ENCODE measurements at places on chromosomes 4 and X. TPM values are rescaled to one million over a fixed set of nuclear protein-coding genes. Genes with fewer than 3 reads are reported as not detected.
A peak's percentile ranks its signal among the peaks of the same experiment; 100 is the strongest.

Gene UGT8
- 2.8 TPM for total RNA-seq

DNA sequence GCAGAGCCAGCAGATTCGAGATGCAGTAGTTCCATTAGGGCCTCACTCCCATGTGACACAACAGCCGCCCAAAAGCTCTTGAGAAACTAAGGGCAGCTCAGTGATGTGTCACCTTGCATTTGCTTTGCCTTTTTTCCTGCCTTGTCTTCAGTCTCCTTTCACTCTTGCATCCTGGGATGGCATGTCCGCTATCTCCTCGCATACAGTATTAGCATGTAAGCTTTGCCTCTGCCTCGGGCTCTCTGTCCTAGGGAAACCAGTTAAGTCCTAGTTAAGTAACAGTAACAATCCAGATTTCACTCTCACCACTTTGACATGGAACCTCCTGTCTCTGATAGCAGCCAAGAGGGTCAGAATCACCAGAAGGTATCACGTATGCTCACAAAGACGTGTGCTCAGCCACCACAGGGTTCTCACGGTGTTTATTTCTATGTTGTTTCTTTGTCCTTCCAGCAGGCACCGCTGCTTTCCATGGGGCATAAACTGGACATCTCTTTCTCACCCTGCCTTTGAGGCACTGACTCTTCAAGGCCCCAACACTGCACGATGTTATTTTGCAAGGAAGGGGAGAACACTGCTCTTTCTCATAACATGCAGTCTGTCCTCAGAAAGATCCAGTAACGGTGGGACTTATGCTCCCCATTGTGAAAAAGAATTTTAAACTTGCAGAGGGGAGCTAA is 26.7 kb upstream of the SORBS2 start:
- DNase-seq: no peak
- no peaks in the 10 kb centered on the region for H3K36me3 ChIP-seq
- peak overlapping the region; percentile 39 for H3K27ac ChIP-seq
- no peak overlapping the region for H3K4me3 ChIP-seq

- H3K4me1 ChIP-seq: no peaks in the 10 kb centered on the region
- H3K4me3 ChIP-seq: no peak overlapping the region
- no peaks in the 10 kb centered on the region for H3K36me3 ChIP-seq
- no peak for DNase-seq
- H3K27me3 ChIP-seq: no peaks in the 10 kb centered on the region
- H3K27ac ChIP-seq: no peak overlapping the region
Observed at GRCh38 chrX:12370497-12370986, 232.3 kb downstream of the FRMPD4 start.

- H3K27me3 ChIP-seq: no peaks in the 10 kb centered on the region
- DNase-seq: no peak
- no peak overlapping the region for H3K27ac ChIP-seq
- H3K36me3 ChIP-seq: no peaks in the 10 kb centered on the region
- no peak overlapping the region for H3K4me3 ChIP-seq
- no peaks in the 10 kb centered on the region for H3K4me1 ChIP-seq
Observed at GRCh38 chr4:152153476-152154270, 382.2 kb downstream of the FBXW7 start.

DNA sequence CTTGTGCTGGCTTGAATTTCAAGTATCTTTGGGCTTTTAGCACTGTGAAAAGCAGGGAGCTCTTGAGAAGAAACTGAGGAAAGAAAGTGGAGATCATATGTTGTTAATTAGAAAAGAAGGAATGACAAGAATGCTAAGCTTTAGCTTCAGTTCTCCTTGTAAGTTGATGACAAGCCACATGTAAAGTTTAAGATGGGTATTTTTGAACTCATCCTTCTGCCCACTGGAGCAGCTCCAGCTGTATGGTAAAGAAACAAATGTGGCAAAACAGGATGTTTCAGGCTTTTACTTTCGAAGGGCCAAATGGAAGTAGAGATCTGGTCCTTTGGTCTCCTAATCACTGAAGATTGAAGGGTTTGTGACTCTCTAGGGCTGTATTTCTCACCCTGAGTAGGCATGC is 137.8 kb downstream of the GUCY2F start:
- H3K27ac ChIP-seq: no peak overlapping the region
- H3K27me3 ChIP-seq: no peaks in the 10 kb centered on the region
- H3K4me1 ChIP-seq: no peaks in the 10 kb centered on the region
- DNase-seq: no peak

All from upper lobe of right lung (tissue), 1 donor.